GM23338 (cell line): ENCODE measurements at places on chromosomes 12 and 14. TPM values are rescaled to one million over a fixed set of nuclear protein-coding genes. Genes with fewer than 3 reads are reported as not detected.

The IGFBP6 gene
- 14.1 and 16.6 TPM in 2 replicates for total RNA-seq

The PTGER2 gene
- total RNA-seq, result 1.2 and 1.3 TPM in 2 replicates

The ADAM21 gene
- total RNA-seq, result not detected in 2 replicates

The CAPRIN2 gene
- total RNA-seq, result 36.7 and 41.3 TPM in 2 replicates

The DYNLL1 gene
- total RNA-seq, result 310 and 313 TPM in 2 replicates

The PMCH gene
- total RNA-seq, result not detected in 2 replicates

GRCh38 chr12:46371718-46372543 is 642 bp downstream of the SLC38A2 start:
- peaks cover 36% of the 10 kb centered on the region for H3K4me1 ChIP-seq
- H3K36me3 ChIP-seq, result peaks cover 42% of the 10 kb centered on the region
- no peaks in the 10 kb centered on the region for H3K27me3 ChIP-seq
- peak overlapping the region; percentile 83 for H3K4me3 ChIP-seq
- peak; percentile 38 for DNase-seq

DNA sequence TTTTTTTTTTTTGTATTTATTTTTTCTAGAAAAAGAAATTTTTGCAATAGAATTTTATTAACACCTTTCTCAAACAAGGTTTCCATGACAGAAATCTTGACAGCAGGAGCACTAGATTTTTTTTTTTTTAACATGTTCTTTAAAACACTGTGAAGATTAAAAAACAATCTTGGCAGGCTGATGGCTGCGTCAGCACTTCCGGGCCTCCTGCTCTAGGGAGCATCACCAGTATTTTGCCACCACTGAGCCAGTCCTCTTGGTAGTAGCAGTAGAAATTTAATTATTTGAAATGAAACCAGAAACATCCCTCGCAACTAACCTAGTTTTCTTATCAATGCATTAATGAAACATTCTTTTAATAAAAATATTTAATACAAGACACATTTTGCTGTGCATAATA is 99.6 kb downstream of the APAF1 start:
- no peak overlapping the region for H3K27ac ChIP-seq
- H3K36me3 ChIP-seq, result no peaks in the 10 kb centered on the region
- no peak for DNase-seq
- peaks cover 25% of the 10 kb centered on the region for H3K4me1 ChIP-seq
- no peak overlapping the region for H3K4me3 ChIP-seq

DNA sequence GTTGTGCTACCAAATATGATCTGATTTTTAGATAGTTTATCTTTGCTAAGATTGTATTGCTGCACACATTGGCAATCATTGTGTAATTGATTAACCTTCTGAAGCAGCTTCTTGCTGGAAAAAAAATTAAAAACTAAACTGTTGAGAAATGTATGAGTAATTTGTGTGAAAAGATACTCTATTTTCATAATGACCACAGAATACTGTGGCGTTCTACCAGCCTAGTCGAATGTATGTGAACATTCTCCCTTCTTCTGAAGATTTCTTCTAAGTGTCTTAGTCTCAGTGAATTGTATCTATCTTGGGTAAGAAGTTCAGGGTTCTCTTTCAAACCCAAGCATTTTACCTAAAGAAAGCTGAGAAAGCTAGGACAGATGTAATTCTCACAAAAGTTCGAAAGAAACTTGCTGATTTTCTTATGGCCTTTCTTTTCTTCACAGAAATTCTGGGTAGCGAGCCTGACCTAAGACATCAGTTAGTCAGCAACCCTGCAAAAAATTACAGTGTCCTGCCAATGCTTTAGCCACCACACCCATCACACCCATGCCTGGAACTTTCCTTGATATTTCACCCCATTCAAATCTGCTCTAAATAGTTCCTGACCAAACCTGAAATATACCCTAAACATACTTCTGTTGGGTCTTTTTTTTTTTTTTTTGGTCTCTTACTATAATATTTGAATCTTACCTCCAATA is 27.1 kb upstream of the C12orf71 start:
- H3K27ac ChIP-seq, result no peak overlapping the region
- no peaks in the 10 kb centered on the region for H3K4me1 ChIP-seq
- H3K27me3 ChIP-seq, result no peaks in the 10 kb centered on the region
- H3K4me3 ChIP-seq, result no peak overlapping the region
- no peak for DNase-seq

- DNase-seq, result no peak
- H3K27ac ChIP-seq, result no peak overlapping the region
- no peaks in the 10 kb centered on the region for H3K36me3 ChIP-seq
- no peaks in the 10 kb centered on the region for H3K4me1 ChIP-seq
- H3K27me3 ChIP-seq, result no peaks in the 10 kb centered on the region
- no peak overlapping the region for H3K4me3 ChIP-seq
Observed at GRCh38 chr14:44529026-44529425, 21.9 kb upstream of the FSCB start.

GRCh38 chr14:101754893-101755292 is 6.6 kb upstream of the PPP2R5C start:
- H3K27me3 ChIP-seq, result peaks cover 16% of the 10 kb centered on the region
- no peak overlapping the region for H3K4me3 ChIP-seq
- peaks cover 5% of the 10 kb centered on the region for H3K4me1 ChIP-seq
- no peak overlapping the region for H3K27ac ChIP-seq

DNA sequence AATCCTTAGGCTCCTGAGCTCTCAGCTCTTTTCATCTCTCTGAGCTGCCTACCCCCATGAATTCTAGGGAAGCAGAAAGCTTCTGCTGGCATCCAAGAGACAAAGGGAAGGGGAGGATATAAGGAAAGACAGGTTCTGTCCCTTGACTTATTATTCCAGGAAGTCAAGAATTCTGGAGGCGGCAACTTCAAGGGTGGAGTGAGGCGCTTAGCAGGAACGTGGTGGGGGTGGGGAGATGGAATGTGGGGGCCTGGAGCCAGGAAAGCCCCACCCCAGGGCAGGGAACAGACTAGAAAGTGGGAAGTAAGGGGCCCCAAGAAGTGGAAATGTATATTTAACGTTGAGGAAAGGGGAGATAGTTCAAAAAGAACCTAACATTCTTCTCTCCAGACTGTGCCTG is 1.4 kb downstream of the CALCOCO1 start:
- H3K36me3 ChIP-seq, result no peaks in the 10 kb centered on the region
- peaks cover 8% of the 10 kb centered on the region; the same call in 1 of the 2 replicates for H3K4me1 ChIP-seq
- no peaks in the 10 kb centered on the region for H3K27me3 ChIP-seq
- no peak for DNase-seq

DNA sequence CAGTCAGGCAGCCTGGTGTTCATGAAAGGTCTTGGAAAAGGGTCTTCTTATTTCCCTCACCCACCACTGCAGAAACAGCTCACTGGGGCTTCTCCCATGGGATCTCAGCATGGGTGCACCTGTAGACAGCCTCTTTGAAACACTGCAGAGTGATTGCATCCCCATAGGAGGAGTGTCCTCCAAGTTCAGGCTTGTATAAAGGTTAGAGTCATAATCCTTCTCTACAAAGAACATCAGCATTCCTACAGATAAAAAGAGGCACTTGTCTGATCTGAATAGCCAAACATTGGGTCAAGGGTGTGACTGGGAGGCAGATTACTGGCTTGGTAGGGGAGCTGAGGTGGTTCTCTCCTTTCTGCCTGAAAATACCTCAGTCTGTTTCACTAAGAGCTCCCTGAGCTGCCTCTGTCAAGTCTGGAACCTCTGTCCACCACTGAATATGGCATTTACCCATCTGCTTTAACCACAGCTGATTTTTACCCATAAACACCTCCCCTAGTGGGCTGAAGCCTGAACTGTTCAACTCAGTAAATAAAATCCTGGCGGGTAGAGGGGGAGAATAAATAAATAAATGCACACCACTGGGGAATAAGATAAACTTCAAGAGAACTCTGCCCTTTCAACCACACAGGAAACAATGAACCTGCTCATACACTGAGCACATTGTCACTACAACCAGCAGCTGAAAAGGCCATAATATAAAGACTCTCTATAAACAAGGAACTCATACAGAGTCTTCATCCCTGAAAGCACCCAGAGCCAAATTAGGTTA is 120.7 kb upstream of the SCAF11 start:
- no peaks in the 10 kb centered on the region for H3K36me3 ChIP-seq
- no peaks in the 10 kb centered on the region for H3K4me1 ChIP-seq
- H3K27ac ChIP-seq, result no peak overlapping the region
- H3K4me3 ChIP-seq, result no peak overlapping the region
- H3K27me3 ChIP-seq, result no peaks in the 10 kb centered on the region
- DNase-seq, result no peak

- no peaks in the 10 kb centered on the region for H3K4me1 ChIP-seq
- no peak overlapping the region for H3K4me3 ChIP-seq
- H3K36me3 ChIP-seq, result no peaks in the 10 kb centered on the region
Observed at GRCh38 chr12:88493636-88494035, 86.6 kb downstream of the KITLG start.

DNA sequence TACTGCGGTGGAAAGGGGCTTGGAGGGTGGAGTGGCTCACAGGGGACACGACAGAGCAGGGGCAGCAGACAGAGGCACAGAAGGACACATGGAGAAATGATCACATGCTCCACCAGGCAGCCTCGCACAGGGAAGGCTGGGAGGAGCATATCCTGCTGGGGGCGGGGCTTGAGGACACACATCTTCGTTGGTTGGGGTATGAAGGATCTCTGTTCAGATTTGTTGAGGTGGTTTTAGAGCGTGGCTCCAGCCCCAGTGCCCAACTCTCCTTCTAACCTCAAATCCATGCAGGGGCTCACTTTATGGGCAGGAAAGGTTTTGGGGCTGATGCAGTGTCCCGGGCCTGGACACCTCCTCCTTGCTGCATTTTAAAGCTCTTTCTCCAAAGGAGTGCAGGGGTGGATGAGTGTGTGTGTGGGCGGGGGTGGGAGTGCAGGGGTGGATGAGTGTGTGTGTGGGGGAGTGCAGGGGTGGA is 733 bp upstream of the P3H3 start:
- H3K27me3 ChIP-seq, result peaks cover 39% of the 10 kb centered on the region
- peaks cover 3% of the 10 kb centered on the region; the same call in 1 of the 2 replicates for H3K36me3 ChIP-seq
- H3K4me1 ChIP-seq, result peaks cover 35% of the 10 kb centered on the region
- DNase-seq, result peak; percentile 93
- no peak overlapping the region for H3K27ac ChIP-seq
- peak overlapping the region; percentile 39 for H3K4me3 ChIP-seq

GRCh38 chr12:121383601-121384021 is 16.3 kb upstream of the RNF34 start:
- H3K4me1 ChIP-seq, result no peaks in the 10 kb centered on the region
- no peak overlapping the region for H3K27ac ChIP-seq
- H3K27me3 ChIP-seq, result no peaks in the 10 kb centered on the region
- H3K36me3 ChIP-seq, result no peaks in the 10 kb centered on the region
- no peak for DNase-seq

DNA sequence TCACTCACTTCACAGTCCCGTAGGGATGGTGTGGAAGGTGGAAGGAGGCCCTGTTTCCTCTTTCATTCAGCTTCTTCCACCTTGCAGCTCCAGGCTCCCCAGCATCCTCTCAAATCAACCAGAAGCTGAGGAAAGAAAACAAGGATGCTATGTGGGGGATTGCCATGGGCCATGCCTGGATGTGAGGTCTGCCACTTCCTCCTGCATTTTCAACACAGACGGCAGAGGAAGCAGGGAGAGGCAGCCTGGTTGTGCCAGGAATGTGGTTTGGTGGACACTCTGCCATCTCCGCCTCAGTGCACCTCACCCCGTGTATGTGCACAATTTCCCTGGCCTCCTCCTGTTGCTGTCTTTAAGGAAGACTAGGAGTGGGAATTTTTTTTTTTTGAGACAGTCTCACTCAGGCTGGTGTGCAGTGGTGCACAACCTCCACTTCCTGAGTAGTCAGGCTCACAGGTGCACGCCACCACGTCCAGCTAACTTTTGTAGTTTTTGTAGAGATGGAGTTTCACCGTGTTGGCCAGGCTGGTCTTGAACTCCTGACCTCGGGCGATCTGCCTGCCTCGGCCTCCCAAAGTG is 99.2 kb downstream of the SLC15A4 start:
- H3K4me1 ChIP-seq, result peaks cover 4% of the 10 kb centered on the region; the same call in 1 of the 2 replicates
- H3K4me3 ChIP-seq, result no peak overlapping the region
- no peaks in the 10 kb centered on the region for H3K36me3 ChIP-seq
- no peaks in the 10 kb centered on the region for H3K27me3 ChIP-seq

DNA sequence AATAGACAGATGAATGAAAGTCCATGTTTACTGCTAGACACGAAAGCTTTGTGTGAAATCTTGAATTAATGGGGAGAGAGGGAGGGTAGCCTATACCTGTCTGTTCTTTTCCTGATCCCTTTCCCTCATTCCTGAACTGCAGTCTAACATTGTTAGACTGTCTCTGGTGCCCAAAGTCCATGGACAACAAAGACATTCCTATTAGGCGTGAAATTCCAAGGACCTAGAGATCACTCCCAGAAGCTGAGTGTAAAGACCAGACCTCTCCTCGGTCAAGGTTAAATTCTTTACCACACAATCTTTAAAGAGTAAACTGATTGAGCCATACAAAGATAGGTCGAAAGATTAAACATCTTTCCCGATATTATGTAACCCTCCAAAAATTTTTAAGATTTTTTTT is 270.7 kb upstream of the GARIN2 start:
- no peaks in the 10 kb centered on the region for H3K4me1 ChIP-seq
- H3K36me3 ChIP-seq, result no peaks in the 10 kb centered on the region
- no peak for DNase-seq
- no peak overlapping the region for H3K27ac ChIP-seq

DNA sequence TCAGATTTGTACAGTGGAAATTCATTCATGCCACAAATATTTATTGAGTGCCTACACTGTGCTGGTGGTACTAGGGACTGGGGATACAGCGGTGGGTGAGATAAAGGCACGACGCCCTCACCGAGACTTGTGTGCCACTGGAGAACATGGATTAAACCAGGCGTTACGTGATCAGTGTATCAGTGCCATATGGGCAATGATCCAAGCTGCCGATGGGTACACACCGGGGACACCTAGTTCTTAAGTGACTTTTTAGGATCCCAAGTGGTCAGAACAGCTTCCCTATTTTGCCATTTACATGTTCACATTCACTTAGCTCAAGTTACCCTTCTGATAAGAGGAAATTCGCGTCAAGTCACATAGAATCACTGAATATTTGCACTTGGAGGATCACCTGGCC is 236.7 kb downstream of the CACNA1C start:
- DNase-seq, result no peak
- no peaks in the 10 kb centered on the region for H3K27me3 ChIP-seq
- no peaks in the 10 kb centered on the region for H3K36me3 ChIP-seq
- H3K27ac ChIP-seq, result no peak overlapping the region
- no peak overlapping the region for H3K4me3 ChIP-seq

- no peaks in the 10 kb centered on the region for H3K36me3 ChIP-seq
- peaks cover 9% of the 10 kb centered on the region for H3K4me1 ChIP-seq
- no peak overlapping the region for H3K27ac ChIP-seq
Observed at GRCh38 chr12:94621662-94622359, 28.5 kb downstream of the TMCC3 start.

- H3K36me3 ChIP-seq, result no peaks in the 10 kb centered on the region
- H3K27me3 ChIP-seq, result peaks cover 3% of the 10 kb centered on the region
- no peaks in the 10 kb centered on the region for H3K4me1 ChIP-seq
- H3K4me3 ChIP-seq, result no peak overlapping the region
- no peak overlapping the region for H3K27ac ChIP-seq
Observed at GRCh38 chr14:52076334-52076733, 7.5 kb upstream of the NID2 start.
